ENCODE measurements at places on chromosomes 2 and 18. TPM values are rescaled to one million over a fixed set of nuclear protein-coding genes. Genes with fewer than 3 reads are reported as not detected.

DNA sequence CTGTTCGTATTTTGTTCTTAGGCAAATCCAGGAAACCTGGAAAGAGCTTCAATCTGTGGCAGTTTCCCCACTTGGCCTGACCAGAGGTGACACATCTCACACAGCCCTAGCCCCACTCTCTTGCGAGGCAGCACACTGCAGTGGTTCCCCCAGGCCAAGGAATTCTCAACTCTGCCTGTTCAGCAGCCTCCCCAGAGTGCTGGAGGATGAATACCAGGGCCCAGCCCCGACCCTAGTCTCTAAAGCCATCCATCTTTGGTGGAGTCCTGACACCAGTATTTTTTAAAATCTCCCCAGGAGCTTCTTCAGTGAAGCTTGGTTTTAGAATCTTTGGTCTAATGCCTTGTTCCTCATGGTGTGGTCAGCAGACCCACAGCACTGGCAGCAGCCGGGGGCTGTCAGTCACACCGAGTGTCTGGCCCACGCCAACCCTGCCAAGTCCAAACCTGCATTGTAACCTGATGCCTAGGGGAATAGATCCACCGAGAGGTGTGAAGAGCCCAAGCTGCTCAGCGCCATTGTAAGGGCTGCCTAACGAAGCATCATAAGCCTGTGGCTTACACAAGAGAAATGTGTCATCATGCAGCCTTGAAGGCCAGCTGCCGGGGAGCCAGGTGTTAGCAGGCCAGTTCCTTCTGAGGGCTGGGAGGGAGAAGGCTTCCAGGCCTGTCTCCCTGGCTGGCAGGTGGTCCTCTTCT lies 428.7 kb upstream of the ID2 start:
- no peak for DNase-seq

DNA sequence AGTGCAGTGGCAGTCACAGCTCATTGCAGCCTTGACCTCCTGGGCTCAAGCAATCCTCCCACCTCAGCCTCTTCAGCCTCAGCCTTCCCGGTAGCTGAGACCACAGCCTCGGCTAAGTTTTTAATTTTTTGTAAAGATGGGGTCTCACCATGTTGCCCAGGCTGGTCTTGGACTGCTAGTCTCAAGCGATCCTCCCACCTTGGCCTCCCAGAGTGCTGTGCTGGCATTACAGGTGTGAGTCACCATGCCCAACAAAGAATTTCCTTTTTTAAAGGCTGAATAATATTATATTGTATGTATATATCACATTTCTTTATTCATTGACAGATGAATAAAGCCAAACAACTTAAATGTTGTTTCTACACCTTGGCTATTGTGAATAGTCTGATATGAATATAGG lies 42.5 kb downstream of the MOB4 start:
- no peak for DNase-seq

GRCh38 chr2:26635401-26635800 lies 5.8 kb downstream of the CIB4 start:
- no peak for DNase-seq

- DNase-seq = peak; percentile 84
Observed at GRCh38 chr2:88329815-88330603, 122.5 kb downstream of the FOXI3 start.

- DNase-seq = no peak
Observed at GRCh38 chr2:20488201-20488641, 41.3 kb downstream of the RHOB start.

GRCh38 chr2:75284345-75284744 lies 85.0 kb upstream of the TACR1 start:
- no peak for DNase-seq

GRCh38 chr2:67259556-67260342 lies 137.4 kb upstream of the ETAA1 start:
- no peak for DNase-seq

DNA sequence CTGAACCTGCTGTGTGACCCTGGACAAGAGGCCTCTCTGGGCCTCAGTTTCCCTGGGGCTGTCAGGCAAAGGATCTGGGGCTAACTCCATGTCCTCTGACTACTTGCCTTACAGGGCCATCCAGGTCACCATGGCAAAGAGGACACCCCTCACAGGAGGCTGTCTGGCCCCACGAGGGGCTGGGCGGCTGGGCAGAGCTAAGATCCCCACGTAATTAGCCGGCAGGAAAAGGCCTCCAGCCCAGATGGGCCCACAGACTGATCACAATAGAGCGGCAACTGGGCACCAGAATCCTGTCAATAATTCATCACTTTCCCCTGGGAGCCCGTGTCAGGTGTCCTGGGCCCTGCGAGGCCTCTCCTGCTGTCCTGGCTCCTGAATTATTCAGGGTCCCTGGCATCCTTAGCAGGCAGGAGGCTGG lies 44.8 kb upstream of the OTOF start:
- DNase-seq = no peak

DNA sequence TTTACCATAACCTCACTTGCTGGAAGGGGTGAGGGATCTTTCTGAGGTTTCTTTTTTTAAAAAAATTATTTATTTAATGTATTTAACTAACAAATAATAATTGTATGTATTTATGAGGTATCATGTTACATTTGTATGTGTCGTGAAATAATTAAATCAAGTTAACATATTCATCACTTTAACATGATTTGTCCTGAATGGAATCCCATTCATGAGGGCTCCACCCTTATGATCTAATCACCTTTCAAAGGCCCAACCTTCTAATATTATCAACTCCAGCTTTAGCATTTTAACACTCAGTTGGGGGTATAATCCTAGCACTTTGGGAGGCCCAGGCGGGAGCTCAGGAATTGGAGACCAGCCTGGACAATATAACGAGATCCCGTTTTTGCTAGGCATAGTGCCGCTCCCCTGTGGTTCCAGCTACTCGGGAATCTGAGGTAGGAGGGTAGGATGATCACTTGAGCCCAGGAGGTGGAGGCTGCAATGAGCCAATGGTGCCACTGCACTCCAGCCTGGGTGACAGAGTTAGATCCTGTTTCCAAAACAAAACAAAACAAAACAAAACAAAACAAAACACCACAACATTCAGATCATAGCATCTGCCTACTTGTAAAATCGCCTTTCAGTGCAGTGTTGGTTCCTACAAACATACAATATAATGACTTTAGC lies 1.1 kb upstream of the TAF4B start:
- DNase-seq = peak; percentile 52

- no peak for DNase-seq
Observed at GRCh38 chr2:235494716-235495372, 1.0 kb downstream of the AGAP1 start.

DNA sequence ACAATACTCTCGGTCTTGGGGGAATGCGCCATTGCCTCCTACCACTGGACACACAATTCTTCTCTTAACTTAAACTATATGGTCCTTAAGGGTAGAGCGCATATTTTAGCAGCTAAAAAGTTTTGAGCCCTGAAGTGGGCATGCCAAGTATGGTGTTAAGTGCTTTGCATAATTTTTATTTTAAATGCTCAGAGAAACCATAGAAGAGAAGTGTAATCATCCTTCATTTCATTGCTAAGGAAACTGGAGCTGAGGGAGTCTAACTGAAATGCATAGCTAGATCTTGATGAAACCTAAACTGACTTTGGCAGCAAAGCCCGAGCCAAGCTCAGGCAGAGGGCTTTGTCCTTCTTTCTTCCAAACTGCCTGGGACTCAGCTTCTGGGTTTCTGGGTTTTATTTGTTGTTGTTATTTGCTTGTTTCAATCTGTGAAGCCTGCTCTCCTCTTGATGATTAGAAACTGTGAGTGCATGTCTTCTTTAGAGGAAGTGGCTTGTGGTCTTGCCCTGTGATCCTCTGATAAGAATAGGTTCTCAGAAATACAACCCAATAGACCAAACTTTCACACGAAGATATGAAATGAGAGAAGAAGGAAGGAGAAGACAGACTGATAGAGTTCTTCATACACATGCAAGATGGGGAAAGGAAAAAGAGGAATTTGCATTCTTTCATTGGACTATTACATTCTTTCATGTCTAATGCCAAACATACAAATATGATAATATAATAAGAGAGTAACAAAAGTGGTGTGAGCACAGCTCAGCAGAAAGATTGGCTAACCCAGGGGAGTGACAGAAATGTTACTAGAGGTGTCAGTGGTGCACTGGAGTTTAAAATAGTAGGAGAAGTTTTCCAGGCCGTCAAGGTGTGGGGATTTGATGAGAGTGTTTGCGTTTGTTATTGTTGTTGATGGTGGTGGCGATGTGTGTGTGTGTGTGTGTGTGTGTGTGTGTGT lies 7.5 kb upstream of the RNF144A start:
- DNase-seq = no peak

GRCh38 chr2:109129356-109129920 lies 433 bp downstream of the SH3RF3 start:
- DNase-seq = no peak

DNA sequence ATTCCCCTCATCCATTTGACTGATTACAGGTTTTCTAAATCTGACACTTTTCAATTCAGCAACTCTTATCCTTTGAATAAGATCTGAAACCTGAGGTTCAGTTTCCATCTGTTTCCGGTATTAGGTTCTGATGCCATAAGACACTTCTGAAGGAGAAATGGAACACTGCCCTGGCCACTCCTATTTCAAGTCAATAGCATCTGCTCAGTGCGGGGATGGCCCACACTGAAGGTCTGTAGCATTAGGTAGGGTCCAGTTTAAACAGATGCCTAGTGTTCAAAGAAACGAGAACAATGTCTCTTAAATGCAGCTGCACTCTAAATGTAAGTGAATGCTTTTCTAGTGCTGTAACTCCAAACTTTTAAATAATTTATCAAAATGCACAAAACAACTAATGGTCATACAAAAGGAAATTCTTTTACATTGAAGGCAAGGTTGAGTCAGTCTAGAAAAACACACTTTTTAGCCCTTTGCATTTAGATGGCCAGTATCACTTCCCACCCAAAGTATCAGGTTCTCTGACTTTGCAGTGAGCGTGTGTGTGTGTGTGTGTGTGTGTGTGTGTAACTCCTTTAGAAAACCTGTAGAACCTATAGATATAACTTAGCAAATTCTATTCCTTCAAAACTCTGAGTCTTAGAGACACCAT lies 78.2 kb downstream of the STK39 start:
- no peak for DNase-seq

Gene RAB11FIP5
- 6.4 TPM for total RNA-seq

Gene PIKFYVE
- 27.2 TPM for total RNA-seq

Gene CRIM1
- 27.0 TPM for total RNA-seq

Gene EIF2AK3
- total RNA-seq = 19.3 TPM

Gene GREB1
- 15.3 TPM for total RNA-seq

All from H9 (cell line).